Liver (tissue), 10 donors: ENCODE measurements at places on chromosomes 5 and 9.

GRCh38 chr5:139637438-139638089, 10.6 kb upstream of the CXXC5 start:
- peak; percentile 87 for DNase-seq

GRCh38 chr5:54944364-54944763, 41.0 kb downstream of the ESM1 start:
- DNase-seq, result no peak

GRCh38 chr9:126974594-126974993, 60.0 kb downstream of the RALGPS1 start:
- DNase-seq, result no peak

- no peak for DNase-seq
Observed at GRCh38 chr9:127912882-127913281, 4.0 kb downstream of the ST6GALNAC4 start.

GRCh38 chr5:171710451-171711024, 75.1 kb upstream of the SMIM23 start:
- DNase-seq, result peak; percentile 12

- no peak for DNase-seq
Observed at GRCh38 chr5:95422838-95423237, 31.7 kb downstream of the FAM81B start.

DNA sequence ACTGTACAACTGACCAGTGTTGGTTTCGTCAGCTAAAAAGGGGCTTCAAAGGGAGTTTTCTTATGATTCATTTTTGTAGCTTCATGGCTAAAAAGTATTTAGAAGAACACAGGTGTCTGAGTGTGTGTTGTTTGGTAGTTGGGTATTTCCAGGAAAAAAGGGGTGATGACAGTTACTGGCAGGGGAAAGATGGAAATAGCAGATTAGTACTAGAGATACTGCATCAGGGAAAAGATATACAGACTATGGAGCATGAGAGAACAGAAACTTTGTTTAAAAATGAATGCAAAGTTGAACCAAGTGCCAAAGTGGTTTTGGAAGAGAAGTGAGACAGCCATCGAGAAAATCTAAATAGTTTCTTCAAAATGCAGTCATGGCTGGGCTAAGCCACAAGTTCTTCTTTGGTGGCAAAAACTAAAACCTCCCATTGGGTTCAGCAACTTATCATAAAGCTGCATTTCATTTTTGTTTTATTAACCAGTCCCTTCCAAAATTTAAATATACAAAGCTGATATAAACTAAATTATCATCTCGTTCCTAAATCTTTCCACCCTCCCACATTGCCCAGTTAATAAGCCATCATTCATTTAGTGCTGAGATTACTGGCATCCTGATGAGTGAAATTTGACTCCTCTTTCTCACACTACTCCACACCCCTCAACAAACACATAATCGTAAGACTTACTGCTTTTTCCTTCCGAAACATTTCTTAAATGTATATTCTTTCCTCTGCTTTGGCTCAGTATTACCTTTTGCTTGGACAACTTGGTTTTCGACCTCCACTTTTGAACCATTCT, 33.5 kb downstream of the ELL2 start:
- DNase-seq, result no peak

- DNase-seq, result no peak
Observed at GRCh38 chr5:149113669-149114068, 27.6 kb upstream of the ABLIM3 start.

- DNase-seq, result no peak
Observed at GRCh38 chr5:146450002-146450401, 2.9 kb downstream of the TCERG1 start.
